ENCODE measurements at places on chromosomes 6 and 20.

- DNase-seq = no peak
Observed at GRCh38 chr6:4794140-4794707, 18.0 kb downstream of the CDYL start.

DNA sequence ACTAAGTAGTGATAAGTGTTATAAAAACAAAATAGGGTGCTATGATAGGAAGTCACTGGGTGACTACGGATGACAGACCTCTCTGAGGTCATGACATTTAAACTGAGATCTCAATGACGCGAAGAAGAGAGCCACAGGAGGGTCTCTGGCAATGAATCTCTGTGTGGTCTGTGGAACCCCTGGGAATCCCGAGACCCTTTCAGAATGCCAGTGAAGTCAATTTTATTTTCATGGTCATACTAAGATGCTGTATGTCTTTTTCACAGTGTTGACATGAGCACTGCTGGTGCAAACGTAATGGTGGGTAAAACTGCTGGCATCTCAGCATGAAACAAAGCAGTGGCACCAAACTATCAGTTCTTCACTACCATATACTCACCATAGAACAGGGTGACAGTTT, 155.0 kb downstream of the GJA10 start:
- DNase-seq = no peak

- no peak for DNase-seq
Observed at GRCh38 chr6:33733709-33734007, 13.0 kb downstream of the IP6K3 start.

- no peak for DNase-seq
Observed at GRCh38 chr6:94254689-94255088, 835.3 kb upstream of the EPHA7 start.

DNA sequence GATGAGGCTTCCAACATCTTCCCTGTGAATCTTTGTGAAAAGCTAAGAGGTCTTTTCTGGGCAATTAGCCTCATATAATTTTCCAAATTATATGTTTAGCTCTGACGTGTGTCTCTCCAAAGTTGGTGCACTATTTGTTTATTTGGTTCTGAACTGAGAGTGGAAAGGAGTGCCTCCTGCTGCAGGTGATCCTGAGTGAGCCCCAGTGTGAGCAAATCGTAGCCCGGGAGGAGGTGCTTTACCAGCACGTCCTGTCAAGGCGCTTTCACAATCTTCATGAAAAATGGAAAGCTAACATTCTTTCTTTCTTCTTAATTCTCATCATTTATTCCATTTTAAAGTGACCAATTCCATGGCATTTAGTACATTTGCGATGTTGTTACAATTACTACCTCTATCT, 231.9 kb downstream of the BMP2 start:
- DNase-seq = no peak

DNA sequence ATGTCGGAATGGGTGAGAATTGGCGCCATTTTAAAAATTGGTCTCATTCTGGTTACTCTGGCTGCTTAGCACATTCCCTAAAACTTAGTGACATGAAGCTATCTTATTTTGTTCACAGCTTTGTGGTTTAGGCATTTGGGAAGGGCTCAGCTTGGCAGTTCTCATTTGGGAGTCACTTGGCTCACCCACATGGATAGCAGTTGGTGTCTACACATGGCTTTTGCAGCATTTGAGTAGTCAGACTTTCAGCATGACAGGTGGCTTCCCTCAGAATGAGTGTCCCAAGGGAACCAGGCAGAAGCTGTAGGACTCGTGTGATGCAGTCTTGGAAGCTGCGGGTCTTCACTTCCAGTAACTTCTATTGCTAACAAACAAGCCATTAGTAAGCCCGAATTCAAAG, 64.6 kb downstream of the UST start:
- no peak for DNase-seq

GRCh38 chr6:114020196-114020595, 49.2 kb upstream of the HDAC2 start:
- DNase-seq = no peak

- peak; percentile 35 for DNase-seq
Observed at GRCh38 chr6:71190809-71191208, 97.8 kb upstream of the OGFRL1 start.

DNA sequence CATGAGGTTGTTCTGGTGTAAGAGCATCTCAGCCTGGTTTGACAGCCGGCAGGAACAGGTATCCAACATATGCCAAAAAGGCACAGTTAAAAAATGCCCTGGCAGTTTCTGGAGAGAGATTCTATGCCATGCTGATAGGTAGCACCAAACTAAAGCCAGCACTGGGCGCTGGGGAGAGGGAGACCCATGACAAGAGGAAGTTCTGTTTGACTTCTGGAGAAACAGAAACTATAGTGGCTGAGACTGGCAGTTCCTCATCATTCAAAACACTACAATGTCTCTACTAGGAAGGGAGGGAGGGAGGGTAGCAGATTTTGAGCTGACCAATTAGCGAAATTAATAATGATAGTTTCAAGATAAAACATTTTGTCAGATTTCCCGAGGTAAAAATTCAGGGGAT, 174.1 kb downstream of the ADAT2 start:
- no peak for DNase-seq

DNA sequence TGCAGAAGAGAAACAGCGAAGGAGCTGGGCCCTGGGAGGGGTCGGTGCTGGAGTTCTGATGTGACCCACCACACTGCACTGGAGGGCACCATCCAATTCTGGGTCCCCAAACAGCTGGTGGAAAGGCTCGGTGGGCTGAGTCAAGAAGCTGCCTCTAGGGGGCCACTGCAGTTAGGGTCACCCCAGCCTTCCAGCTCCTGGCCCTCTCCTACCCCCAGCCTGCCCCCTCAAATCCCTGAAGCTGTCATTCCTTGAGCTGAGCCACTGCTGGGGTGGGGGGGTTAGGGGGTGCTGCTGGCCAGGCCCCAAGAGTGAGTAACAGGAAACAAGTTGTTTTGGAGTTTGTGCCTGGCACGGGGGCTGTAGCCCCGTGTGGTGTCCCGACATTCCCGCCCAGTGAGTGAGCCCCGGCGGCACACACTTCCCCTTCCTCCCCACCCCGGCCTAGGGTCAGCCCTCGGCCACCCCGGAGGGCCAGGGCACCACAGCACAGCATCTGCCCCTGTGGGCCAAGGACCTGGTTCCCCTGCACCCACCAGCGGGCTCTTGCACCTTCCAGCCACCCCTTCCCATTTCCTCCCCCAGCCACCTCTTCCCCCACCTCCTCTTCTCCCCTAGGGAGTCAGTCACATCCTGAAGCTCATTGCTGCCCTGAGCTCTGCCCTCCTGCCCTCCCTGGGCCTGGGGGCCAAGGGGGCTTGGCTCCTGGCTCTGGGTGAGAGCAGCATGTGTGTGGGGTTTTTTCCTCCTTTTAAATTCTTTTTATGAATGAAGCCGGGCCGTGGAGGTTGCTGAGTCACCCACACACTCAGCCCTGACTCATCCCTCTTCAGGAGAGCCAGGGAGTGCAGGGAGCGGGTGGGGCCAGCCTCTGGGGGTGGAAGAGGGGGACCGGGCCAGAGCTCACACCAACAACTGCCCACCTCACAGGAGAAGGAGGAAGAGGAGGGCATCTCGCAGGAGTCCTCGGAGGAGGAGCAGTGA, 4.6 kb downstream of the SMIM29 start:
- peak; percentile 98 for DNase-seq

DNA sequence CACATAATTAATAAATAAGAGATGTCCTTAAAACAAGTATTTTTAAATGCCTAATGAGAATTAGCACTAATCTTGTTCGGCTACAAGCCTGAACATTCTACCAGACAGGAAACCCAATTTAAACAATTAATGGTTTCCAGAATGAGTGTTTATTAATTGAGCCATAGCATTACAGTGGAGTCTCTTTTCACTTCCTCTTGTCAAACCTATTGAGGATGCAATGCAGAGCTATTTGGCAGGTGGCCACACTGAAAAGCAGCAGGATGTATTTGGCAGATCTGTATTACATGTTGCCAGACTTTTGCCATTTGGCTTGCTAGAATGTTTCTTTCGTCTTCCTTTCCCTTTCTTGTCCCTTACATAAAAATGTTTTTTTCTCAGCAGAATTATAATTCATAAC, 475.2 kb upstream of the MARCKS start:
- DNase-seq = peak; percentile 45

DNA sequence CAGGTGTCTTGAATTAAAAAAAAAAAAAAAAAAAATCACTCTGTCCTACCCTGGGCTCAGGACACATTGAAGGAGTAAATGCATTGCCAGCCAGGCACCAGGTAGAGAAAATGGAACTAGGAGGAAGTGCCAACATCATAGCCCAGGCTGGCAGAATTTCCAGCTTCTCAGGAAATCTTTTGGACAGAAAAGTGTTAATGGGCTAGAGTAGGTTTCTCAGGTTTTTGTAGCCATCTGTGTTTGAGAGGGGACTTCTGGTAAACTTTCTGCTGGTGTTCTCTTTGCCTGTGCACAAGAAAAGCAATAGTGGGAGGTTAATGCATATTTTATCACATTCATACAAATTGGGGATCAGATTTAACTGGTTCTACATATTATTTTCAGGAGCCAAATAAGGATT, 678.3 kb upstream of the NRSN1 start:
- DNase-seq = no peak

- no peak for DNase-seq
Observed at GRCh38 chr6:4727671-4728435, 48.4 kb upstream of the CDYL start.

All from HCEC 1CT (cell line).